ENCODE measurements at places on chromosomes 3 and 15.

DNA sequence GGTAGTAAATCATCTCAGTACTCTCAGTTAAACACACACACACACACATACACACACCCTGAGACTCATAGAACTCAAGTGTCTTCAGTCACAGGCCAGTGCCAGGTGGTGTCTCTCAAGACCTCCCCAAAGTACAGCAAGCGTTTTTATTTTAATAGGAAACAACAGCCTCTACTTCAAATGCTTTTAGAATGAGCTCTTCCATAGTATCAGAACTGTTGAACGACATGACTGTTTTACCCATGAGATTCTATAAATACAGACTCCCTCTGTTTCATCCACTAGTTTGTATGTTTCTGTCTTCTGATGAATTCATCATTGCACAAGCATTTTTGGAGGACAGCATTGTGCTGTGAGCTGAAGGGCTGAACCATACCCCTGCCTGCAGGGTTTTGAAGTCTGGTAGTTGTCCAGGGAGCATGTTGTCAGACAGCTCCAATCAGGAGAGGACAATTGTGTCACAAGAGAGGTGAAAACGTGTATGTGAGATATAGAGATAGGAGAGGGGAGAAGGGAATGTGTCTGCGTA lies 201.0 kb upstream of the BCL6 start:
- H3K36me3 ChIP-seq: no peaks in the 10 kb centered on the region
- H3K27ac ChIP-seq: peak overlapping the region; percentile 90
- H3K27me3 ChIP-seq: no peaks in the 10 kb centered on the region

GRCh38 chr3:129656659-129657247 lies 50.3 kb upstream of the PLXND1 start:
- H3K4me1 ChIP-seq: peaks cover 49% of the 10 kb centered on the region
- H3K4me3 ChIP-seq: no peak overlapping the region
- no peak overlapping the region for H3K27ac ChIP-seq
- no peak for DNase-seq
- H3K36me3 ChIP-seq: no peaks in the 10 kb centered on the region

DNA sequence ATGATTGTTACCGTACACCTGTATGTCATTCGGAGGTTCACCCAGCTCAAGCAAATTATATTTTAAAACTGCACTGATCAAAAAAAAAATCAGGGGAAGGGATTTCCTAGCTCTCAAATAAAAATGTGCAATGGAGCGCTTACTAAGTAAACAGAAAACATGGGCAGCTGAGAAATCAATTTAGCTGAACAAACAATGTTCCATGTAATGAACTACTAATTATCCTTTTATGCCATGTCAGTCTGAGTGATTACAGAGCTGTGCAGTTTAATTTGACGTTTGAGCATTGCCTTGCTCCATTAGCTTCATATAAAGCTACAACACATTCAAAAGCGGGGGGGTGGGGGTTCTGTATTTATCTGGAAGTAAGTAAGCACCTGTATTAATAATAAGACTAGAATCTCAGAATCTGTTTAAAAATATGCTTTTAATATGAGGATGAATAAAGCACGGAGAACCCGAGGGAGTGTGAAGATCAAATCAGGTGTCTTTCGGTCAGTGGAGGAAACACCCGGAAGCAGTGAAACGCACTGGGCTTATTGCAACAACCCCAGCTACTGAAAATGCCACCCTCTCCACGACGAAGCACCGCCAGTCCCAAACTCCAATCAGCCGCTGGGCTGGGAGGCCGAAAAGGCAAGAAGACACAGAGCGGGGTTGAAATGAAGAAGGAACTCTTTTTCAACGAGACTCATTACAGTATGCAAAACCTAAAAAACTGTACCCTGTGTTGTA lies 196.5 kb upstream of the ATP11B start:
- no peak for DNase-seq
- no peaks in the 10 kb centered on the region for H3K27me3 ChIP-seq
- no peak overlapping the region for H3K4me3 ChIP-seq
- no peaks in the 10 kb centered on the region for H3K36me3 ChIP-seq
- H3K4me1 ChIP-seq: no peaks in the 10 kb centered on the region

GRCh38 chr3:138195481-138195880 lies 8.4 kb downstream of the ARMC8 start:
- no peak overlapping the region for H3K27ac ChIP-seq
- no peaks in the 10 kb centered on the region for H3K27me3 ChIP-seq
- H3K4me3 ChIP-seq: no peak overlapping the region
- no peaks in the 10 kb centered on the region for H3K36me3 ChIP-seq

DNA sequence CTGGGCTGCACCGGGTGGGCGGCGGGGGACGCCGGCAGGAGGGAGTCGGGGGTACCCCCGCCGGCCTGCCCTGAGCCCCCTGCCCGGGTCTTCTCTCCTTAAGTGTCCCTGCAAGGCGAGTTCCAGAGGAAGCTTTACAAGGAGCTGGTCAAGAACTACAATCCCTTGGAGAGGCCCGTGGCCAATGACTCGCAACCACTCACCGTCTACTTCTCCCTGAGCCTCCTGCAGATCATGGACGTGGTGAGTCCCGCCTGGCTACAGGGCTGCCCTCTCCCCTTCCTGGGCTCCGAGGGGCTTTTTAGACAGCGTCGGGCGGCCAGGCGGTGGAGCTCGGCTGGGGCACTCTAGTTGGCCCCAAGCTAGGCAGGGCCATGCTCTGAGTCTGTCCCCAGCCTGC lies 480 bp downstream of the CHRNA7 start:
- no peak overlapping the region for H3K27ac ChIP-seq
- peak overlapping the region; percentile 59 for H3K4me3 ChIP-seq
- peaks cover 83% of the 10 kb centered on the region for H3K27me3 ChIP-seq
- no peaks in the 10 kb centered on the region for H3K36me3 ChIP-seq
- H3K4me1 ChIP-seq: peaks cover 17% of the 10 kb centered on the region

DNA sequence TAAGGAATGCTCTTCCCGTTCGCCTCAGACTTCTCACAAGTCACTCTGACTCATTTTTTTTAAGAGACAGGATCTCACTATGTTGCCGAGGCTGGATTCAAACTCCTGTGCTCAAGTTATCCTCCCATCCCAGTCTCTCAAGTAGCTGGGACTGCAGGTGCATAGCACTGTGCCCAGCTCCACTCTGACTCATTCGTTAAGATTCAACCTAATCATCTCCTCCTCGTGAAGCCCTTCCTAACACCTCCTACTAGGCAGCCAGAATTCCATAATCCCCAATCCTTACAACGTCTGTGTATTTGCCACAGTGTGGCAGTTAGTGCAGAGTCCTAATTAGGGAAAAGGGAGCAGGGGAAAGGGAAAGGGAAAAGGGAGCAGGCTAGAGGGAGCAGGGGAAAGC lies 26.4 kb upstream of the DCLK3 start:
- H3K4me3 ChIP-seq: no peak overlapping the region
- no peaks in the 10 kb centered on the region for H3K27me3 ChIP-seq
- H3K4me1 ChIP-seq: peaks cover 10% of the 10 kb centered on the region
- no peak overlapping the region for H3K27ac ChIP-seq
- DNase-seq: no peak

- H3K4me3 ChIP-seq: peak overlapping the region; percentile 64
- DNase-seq: no peak
- peaks cover 18% of the 10 kb centered on the region for H3K4me1 ChIP-seq
- H3K27me3 ChIP-seq: peaks cover 3% of the 10 kb centered on the region
- no peak overlapping the region for H3K27ac ChIP-seq
- H3K36me3 ChIP-seq: peaks cover 36% of the 10 kb centered on the region
These were observed 1.1 kb downstream of the TMED3 start for GRCh38 chr15:79311901-79312553.

DNA sequence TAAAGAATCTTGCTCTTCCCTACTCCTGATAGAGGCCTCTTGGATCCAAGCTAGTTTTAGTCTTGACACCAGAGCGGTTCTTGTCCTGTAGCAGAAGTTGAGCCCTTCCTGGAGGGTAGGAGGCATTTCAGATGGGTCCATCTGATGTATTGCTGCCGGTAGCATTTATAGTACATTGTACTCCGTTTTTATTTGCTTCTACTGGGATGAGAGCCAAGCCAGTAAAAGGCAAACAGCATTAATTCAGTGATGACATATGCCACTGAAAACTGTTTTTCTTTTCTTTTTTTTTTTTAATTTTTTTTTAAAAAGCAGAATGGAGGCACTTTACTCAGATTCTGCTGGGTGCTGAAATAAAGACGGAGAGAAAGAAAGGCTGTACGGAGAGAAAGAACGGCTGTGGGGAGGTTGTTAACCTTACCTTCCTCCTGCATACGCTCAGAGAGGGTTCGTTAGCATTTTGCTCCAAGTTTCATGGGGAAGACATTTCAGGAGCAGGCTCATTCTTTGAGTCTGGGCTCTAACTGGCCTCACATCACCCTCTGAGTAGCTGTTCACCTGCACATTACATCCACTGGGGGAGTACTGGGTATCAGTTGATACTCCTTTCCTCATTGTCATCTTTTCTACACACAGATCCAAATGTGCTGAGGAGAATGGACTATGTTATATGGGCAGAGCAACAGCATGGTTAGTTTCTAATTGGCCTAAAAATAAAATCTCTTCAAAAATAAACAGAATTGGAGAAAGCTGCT lies 161.5 kb downstream of the FEZF2 start:
- H3K4me3 ChIP-seq: no peak overlapping the region
- DNase-seq: no peak
- H3K36me3 ChIP-seq: no peaks in the 10 kb centered on the region
- no peaks in the 10 kb centered on the region for H3K27me3 ChIP-seq

- H3K27me3 ChIP-seq: no peaks in the 10 kb centered on the region
- H3K4me1 ChIP-seq: peaks cover 28% of the 10 kb centered on the region
- H3K4me3 ChIP-seq: no peak overlapping the region
- no peaks in the 10 kb centered on the region for H3K36me3 ChIP-seq
- H3K27ac ChIP-seq: no peak overlapping the region
These were observed 65.4 kb downstream of the FOXP1 start for GRCh38 chr3:71518089-71518488.

GRCh38 chr3:58391156-58391865 lies 42.3 kb downstream of the PDHB start:
- no peak for DNase-seq
- peaks cover 42% of the 10 kb centered on the region for H3K36me3 ChIP-seq
- peaks cover 26% of the 10 kb centered on the region for H3K4me1 ChIP-seq
- H3K4me3 ChIP-seq: peak overlapping the region; percentile 16
- H3K27ac ChIP-seq: peak overlapping the region; percentile 11
- no peaks in the 10 kb centered on the region for H3K27me3 ChIP-seq

- H3K4me1 ChIP-seq: no peaks in the 10 kb centered on the region
- DNase-seq: no peak
- H3K4me3 ChIP-seq: no peak overlapping the region
- H3K27ac ChIP-seq: no peak overlapping the region
These were observed 9.2 kb downstream of the CCDC14 start for GRCh38 chr3:123951522-123952447.

DNA sequence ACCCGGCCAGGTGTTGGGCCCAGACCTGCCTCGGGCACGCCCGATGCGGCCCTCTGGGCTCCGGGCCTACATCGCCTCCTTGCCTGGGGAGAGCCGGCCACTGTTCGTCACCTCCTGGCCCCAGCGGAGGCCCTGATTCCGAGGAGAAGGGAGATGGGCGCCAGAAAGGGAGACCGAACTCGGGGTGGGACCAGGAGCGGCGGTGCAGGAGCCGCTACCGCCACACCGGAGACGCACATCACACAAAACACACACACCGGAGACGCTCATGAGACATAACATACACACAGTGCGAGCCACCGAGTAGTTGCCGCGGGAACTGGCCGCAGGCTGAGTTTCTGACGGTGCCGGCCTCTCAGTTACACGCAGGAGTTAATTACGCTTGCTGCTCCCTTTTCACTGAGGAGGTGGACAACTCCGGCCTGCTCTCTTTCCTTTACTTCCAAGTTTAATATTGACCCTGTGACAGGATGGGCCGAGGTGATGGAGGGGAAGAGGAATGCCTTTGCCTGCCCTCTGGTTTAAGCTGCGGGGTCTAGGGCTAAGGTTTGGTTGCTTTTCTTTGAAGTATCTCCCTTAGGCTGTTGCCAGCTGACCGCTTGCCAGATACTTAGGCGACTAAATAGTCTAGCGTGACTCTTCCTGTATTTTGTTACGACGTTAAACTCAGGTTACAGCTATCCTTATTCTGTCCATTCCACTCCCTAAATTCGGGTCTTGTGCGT lies 570 bp downstream of the PCNP start:
- no peaks in the 10 kb centered on the region for H3K36me3 ChIP-seq
- peak; percentile 56 for DNase-seq
- no peaks in the 10 kb centered on the region for H3K27me3 ChIP-seq
- peak overlapping the region; percentile 99 for H3K27ac ChIP-seq

- no peak for DNase-seq
- no peaks in the 10 kb centered on the region for H3K36me3 ChIP-seq
- no peak overlapping the region for H3K4me3 ChIP-seq
- no peaks in the 10 kb centered on the region for H3K4me1 ChIP-seq
- H3K27me3 ChIP-seq: no peaks in the 10 kb centered on the region
These were observed 115.2 kb upstream of the PDZRN3 start for GRCh38 chr3:73739791-73740453.

DNA sequence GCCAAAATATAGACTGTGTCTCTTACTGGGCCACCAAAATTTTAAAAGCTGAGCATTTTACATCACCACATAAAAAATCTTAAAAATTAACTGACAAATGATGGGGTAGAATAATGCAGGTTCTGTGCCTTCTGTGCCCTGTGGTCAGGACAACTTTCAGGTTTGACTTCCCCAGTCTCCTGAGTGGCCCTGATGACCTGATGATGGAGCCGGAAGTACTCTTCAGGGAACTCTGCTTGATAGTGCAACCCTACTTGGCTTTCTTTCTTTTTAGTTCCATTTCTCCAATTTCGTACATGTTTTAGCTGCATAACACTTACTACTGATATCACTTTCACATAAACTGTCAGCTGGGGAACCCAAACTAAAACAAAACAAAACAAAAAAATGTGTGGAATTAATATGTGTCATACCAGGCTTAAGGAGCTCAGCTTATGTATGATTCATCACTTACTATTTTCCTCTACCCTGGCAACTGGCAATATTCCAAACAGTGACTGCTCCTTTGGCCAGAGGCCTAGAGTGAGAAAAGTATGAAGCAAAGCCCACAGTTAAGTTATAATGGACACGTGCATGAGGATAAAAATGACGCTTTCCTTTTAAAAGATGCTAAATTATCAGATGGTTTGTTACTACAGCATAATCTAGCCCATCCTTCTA lies 194.3 kb downstream of the BCHE start:
- no peak for DNase-seq
- H3K4me3 ChIP-seq: no peak overlapping the region
- no peaks in the 10 kb centered on the region for H3K27me3 ChIP-seq
- no peaks in the 10 kb centered on the region for H3K36me3 ChIP-seq

GRCh38 chr3:144242747-144243146 lies 271.1 kb downstream of the DIPK2A start:
- H3K36me3 ChIP-seq: no peaks in the 10 kb centered on the region
- H3K27me3 ChIP-seq: no peaks in the 10 kb centered on the region
- H3K4me1 ChIP-seq: no peaks in the 10 kb centered on the region
- H3K27ac ChIP-seq: peak overlapping the region; percentile 1

DNA sequence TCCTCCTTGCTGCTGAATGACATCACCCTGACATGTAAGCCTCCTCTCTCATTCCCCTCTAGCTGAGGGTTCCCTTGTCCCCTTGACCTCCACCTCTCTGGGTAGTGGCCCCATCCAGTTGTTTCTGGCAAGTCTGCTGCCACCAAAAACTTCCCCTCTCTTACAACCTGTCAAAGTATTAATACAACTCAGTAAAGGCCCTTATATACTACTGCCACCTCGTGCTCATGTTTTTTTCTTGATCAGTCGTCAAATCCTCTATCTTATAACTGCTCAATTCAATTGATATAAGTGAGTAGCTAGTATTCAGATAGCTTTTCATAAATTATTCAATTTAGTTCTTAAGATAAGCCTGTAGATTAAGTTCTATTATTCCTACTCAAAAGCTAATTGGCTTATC lies 249.6 kb downstream of the MBNL1 start:
- no peaks in the 10 kb centered on the region for H3K36me3 ChIP-seq
- H3K4me3 ChIP-seq: no peak overlapping the region
- H3K27ac ChIP-seq: no peak overlapping the region
- H3K4me1 ChIP-seq: no peaks in the 10 kb centered on the region

All from heart right ventricle (tissue), 16 donors.